Activated naive CD8-positive, alpha-beta T cell treated with anti-CD3 and anti-CD28 coated beads, Interleukin-2, amount 10 ng/mL, durations not matched to agents 7 days and 5 days (primary cell): ENCODE measurements at places on chromosomes 12 and 14. TPM values are rescaled to one million over a fixed set of nuclear protein-coding genes. Genes with fewer than 3 reads are reported as not detected.
A peak's percentile ranks its signal among the peaks of the same experiment; 100 is the strongest.

The CACNB3 gene
- 13.4 TPM for total RNA-seq

The RNFT2 gene
- 10.8 TPM for total RNA-seq

The PAH gene
- total RNA-seq = not detected

The RIMKLB gene
- total RNA-seq = 15.5 TPM

The TMBIM6 gene
- 431 TPM for total RNA-seq

The HPD gene
- not detected for total RNA-seq

DNA sequence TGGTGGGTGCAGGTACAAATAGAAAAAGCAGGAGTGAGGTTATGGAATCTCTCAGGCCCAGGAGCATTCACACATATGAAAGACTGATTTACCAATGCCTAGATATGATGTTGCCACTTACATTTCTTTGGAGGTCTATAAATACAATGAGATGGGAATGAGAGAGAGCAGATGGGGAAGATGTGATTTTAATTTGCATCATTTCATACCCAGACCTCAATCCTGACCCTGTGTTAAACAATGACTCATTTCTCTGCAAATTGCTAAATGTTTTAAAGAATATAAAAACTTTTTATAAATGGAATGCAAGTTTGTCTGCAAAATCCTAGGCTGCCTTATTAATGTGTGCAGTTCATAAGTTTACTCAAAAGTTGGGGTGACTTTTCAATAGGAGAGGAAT is 38.6 kb upstream of the GNG2 start:
- no peak for DNase-seq

GRCh38 chr12:19154686-19155085 is 25.2 kb downstream of the PLEKHA5 start:
- no peak for DNase-seq

- DNase-seq = peak; percentile 41
These were observed at the start of gene LRFN5 for GRCh38 chr14:41606532-41607303. LRFN5 (plus strand) TSS chr14:41606876.

DNA sequence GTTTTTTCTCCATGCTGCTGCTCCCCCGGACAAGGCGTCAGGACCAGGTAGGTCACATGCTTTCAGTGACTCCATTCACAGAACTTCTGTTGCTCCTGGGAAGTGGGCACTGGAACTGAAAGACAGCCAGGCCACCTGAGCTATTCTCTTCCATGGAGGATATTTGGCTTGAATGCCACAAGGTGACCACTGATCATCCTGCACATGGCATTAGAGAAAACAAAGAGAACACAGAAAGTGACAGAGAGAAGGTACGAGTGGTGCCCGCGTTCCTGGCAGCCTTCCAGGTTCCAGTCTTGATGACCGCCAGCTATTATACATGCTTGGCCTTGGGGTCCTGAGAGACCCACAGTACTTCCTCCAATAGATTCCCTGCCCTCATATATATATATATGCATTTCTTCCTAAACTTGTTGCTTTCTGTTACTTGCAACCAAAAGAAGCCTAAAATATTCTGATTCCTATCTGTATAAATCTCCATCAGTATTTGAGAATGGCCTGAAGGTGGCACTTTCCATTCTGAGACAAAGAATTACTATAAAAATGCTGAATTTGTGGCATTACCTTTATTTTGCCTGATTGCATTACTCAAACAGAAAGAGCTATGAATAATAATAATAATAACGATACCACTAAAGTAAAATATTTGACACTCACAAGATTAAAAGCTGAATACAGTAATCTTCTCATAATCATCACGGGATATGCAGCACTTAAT is 174.9 kb downstream of the FOXN3 start:
- no peak for DNase-seq

DNA sequence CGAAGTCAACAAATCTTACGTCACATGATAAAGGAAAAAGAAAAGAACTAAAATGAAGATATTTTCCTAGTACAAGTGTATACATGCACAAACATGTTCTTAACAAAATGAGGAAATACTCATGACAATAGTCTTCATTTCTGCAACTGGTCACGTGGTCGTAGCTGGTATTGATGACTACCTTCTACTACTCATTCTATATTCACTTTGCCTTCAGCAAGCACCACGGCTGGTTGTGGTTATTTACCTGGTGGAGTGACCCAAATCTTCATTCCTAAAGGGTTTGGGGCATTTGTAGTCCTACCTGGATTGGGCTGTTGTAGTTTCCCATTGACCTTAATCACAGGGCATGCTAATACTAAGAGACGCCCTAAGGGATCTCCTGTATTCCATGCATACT is 51.2 kb downstream of the FIGNL2 start:
- DNase-seq = no peak

GRCh38 chr14:56217380-56218045 is 99.3 kb downstream of the PELI2 start:
- no peak for DNase-seq

- DNase-seq = no peak
These were observed 21.3 kb upstream of the TCP11L2 start for GRCh38 chr12:106281056-106281782.

DNA sequence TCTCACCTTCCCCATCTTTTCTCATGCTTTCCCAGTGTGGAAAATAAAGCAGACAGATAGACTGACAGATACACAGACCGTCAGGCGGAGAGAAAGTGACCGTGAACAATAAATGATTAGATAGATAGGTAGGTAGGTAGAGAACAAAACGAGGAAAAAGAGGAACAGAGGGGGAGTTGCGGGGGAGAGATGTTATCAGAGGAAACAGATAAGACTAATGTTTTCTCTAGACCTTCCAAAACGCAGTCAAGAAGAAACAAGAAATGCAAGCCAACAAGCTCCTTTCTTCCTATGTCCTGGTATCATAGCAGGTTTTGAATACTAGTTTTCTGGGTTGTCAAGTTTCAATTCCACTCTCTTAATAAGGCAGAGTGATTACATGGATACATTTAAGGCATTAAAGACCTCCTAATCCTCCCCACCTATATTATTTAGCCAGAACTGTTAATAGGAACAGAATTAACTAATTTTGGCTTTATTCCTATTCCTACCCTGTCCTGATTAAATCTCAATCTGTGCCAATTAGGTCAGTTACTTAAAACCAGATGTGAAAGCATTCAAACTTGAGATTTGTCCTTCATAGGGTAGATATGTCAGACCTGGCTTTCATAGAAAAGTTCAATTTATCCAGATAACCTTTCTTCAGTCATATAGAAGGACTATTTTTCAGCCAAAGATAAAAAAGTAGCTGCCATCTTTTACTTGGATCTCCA is 89.0 kb upstream of the PTPRR start:
- no peak for DNase-seq

DNA sequence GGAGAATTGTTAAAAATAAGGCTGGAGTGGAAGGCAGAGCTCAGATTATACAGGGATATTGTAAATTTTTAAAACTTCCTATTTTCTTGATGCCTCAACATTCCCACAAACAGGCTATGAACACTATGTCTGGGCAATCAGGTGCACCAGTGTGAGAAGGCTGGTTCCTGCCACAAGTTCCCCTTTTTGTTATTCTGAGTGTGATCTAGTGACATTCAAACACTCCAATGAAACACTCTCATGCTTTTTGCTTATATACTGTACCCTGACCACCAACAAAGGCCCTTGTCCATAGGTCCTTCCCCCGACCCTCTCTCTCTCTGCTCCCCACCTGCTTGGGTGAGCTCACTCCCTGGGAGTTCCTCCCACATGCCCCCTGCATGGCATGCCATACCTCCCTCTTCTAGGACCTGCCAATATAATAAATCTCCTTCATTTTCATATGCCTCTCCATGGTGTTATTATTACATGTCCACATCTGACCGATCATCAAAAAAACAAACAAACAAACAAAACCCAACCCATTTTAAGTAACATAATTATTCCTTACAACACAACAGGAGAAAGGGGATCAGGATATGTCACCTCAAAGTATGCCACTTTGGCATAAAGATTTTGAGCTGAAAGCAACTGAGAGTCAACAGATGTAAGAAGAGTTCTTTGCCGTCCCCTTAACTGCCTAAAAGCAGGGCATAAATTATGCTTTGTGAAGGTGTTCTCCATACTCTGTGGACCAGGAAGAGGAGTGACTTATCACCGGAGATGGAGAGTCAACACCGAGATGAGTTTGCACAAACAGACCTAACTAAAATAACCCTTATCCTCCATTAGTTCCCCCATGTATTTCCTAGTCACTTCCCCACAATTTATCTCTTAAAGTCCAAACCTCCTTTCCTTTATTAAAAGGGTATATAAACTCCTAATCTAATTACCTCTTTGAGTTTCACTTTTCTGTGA is 42.5 kb upstream of the CATSPERB start:
- no peak for DNase-seq

DNA sequence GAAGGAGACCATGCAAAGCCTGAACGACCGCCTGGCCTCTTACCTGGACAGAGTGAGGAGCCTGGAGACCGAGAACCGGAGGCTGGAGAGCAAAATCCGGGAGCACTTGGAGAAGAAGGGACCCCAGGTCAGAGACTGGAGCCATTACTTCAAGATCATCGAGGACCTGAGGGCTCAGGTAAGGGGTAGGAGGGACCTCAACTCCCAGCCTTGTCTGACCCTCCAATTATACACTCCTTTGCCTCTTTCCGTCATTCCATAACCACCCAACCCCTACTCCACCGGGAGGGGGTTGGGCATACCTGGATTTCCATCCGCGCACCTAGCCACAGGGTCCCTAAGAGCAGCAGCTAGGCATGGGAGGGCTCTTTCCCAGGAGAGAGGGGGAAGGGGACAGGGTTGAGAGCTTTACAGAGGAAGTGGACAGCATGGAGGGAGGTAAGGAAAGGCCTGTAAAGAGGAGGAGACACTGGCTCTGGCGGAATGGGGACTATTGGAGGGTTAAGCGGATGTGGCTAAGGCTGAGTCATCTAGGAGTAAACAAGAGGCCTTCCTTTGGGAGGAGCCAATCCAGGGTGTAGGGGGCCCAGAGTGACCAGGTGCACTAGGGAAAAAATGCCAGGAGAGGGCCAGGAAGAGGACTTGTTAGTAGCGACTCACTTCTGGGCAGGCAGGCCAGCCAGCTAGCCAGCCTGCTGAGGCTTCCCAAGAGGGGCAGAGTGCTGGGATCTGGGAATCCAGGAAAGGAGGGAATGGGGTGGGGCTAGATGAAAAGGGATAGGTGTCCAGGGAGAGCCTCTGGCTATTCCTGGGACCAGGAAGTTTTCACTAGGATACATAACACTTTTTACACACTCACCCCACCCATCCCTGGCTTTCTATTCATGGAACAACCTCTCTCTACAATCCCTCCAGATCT is 754 bp downstream of the KRT18 start:
- DNase-seq = no peak

- no peak for DNase-seq
These were observed 271.6 kb upstream of the RTL1 start for GRCh38 chr14:101174980-101175606.

- DNase-seq = no peak
These were observed 7.1 kb upstream of the IFNG-AS1 start for GRCh38 chr12:67982164-67982563.

DNA sequence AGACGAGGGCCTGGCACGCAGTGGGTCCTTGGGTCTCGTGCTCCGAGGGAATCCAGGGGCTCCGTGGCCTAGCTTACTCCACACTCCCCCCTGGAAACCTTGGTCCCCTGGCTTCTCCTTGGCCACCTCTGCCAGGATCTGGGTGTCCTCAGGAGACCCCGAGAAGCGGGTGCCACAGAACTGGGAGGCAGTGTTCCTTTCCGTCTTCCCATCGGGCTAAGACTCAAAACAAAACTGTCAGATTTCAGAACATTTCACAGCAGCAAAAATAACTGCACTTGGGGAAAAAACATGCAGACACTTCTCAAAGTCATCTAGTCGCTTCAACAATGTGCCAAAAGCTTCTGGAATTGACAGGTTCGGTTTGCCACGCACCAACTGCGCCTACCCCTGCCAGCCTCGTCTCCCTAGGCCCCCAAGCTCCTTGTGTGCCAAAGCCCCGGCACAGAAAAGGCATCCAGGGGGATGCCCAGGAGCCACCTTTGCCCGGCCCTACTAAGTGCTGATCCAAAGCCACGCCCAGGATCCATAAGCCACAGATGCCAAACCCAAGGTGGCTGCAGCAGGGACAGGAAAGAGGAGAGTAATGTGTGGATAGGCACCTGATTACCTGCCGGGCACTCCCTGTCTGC is 58.4 kb upstream of the DIO3 start:
- DNase-seq = no peak

- DNase-seq = no peak
These were observed 155.2 kb downstream of the STXBP6 start for GRCh38 chr14:24894583-24895242.

DNA sequence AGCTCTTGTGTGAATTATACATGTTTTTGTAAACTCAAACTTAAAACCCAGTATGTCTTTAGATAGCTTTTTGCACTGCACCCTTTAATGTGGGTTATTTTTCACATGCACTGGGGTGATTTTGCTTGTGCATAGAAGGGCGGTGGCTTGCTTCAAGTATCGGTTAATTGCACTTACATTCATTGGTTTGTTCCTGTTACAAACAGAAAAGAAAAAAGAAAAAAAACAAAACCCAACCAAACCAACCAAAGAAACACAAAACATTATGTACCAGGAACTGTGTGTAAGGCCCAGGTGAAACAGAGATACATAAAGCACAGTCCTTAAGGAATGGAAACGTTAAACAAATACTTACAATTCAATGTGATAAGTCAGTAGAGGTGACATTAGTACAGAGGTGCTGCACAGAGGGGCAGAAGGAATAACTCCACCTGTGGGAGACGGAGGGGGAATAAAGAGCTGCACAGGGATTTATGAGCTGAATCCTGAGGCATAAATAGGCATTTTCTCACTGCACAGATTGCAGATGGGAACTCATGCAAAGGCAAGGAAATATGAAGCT is 151.4 kb downstream of the KTN1 start:
- DNase-seq = no peak

DNA sequence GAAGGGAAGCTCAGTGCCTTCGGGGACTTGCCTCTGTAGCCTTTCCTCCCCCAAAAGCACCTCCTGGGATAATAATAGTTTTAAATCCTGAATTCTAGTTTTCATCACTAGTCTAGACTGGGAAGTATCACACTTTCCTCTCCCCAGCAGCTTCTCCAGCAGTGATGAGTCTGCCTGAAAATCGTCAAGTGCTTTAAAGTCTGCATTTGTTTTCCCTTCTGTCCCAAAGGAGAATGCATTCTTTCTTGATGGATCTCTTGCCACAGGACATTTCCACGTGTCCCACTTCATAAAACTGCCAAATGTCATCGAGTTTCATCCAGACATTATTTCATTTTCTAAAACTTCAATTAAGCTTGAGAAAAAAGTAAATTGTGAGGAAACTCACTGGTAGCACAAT is 15.0 kb downstream of the CSRP2 start:
- no peak for DNase-seq

DNA sequence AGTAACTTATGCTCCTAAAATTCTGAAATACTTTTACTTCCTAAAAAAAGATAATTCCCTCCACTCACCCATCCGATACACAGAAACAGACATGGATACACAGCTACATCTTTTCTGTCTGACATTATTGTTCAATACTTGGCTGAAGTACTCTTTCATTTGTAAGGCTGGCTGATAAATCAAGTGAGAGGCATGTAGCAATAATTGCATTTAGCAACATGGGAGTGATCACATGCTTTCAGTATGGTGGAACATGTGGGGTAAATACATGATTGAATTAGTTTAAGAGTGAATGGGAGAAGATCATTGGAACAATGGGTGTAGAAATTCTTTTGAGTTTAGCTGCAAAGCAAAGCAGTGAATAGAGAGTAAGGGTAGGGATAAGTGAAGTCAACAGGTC is 25.6 kb downstream of the PTPRQ start:
- DNase-seq = no peak

GRCh38 chr14:93274055-93274806 is 58.6 kb downstream of the BTBD7 start:
- DNase-seq = no peak

GRCh38 chr12:16225692-16226091 is 51.8 kb downstream of the SLC15A5 start:
- DNase-seq = no peak
